ENCODE measurements at places on chromosomes 16 and 17.

DNA sequence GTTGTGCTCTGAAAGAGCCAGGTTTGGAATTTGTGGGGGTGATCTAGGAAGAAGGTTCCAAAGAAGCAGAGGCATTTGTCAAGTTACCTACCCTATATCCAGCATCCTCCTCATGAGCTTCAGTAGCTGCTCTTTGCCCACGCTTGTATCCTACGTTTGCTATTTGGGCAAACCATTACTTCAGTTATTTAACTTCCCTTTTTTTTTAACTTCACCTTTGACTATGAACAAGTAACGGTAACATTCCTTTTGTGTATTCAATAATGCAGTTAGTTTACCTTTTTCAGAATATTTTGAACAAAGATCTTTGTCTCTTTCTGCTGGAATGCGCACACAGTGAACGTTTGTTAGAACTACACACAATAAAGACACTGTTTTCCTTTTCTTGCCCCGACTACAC lies 41.5 kb downstream of the CYB5B start:
- no peak for DNase-seq

GRCh38 chr17:1304962-1305563 lies 25.6 kb downstream of the TRARG1 start:
- DNase-seq, result no peak

- no peak for DNase-seq
Observed at GRCh38 chr17:1566505-1567199, 4.1 kb upstream of the PITPNA start.

DNA sequence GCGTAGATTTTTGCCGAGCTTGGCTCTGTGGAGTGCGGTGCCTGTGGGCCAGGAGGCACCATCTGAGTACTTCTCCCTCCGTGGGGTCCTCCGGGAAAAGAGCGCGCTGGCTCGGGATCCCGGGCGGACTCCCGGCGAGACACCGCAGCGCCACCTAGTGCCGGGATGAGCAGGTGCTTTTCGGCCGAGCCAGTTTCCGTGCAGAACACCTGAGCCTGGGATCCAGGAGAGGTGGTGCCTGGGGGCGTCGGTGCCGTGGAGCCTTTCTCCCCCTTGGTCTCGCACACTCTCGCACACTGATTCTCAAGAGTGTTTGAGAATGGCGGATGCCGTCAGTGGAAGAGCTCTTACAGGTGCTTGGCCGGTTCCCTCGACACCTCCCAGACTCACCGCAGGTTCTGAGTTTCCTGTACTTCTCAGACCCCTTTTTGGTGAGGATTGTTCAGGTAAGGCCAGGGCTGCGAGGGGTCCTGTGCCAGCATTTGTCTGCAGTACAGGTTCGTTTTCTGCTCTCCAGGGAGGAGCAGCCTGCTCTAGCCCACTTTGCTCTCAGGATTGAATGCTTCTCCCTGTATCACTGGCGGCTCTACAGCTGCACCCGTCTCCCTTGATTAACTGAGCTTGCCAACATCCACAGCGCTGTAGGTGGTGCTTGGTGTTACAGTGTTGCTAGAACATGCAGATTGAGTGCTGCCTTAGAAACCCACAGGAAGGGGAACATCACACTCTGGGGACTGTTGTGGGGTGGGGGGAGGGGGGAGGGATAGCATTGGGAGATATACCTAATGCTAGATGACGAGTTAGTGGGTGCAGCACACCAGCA lies 23.3 kb downstream of the TBCD start:
- DNase-seq, result peak; percentile 31

GRCh38 chr16:12201866-12202265 lies 225.3 kb downstream of the SNX29 start:
- no peak for DNase-seq

GRCh38 chr17:48478224-48479013 lies 48.4 kb upstream of the SKAP1 start:
- DNase-seq, result peak; percentile 39

- no peak for DNase-seq
Observed at GRCh38 chr17:60229188-60229802, 79.5 kb downstream of the CA4 start.

DNA sequence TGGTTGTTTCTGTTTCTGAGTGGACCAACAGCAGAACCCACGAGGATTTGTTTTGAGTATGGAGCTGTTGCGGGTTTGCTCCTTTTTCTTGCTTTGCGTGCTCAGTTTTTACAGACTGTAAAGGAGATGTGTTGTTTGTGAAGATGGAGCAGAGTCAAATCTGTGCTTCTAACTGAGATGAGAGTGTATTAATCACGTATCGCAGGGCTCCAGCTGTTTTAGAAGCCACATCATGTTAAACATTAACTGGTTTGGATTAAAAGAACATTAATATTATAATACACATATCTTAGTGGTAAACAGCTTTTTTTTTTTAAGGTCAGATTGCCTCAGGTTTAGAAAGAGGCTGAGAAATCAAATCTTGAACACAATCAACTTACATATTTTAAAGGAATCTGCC lies 69.4 kb downstream of the YPEL2 start:
- no peak for DNase-seq

- DNase-seq, result no peak
Observed at GRCh38 chr16:60225541-60225940, 1491.4 kb upstream of the GOT2 start.

DNA sequence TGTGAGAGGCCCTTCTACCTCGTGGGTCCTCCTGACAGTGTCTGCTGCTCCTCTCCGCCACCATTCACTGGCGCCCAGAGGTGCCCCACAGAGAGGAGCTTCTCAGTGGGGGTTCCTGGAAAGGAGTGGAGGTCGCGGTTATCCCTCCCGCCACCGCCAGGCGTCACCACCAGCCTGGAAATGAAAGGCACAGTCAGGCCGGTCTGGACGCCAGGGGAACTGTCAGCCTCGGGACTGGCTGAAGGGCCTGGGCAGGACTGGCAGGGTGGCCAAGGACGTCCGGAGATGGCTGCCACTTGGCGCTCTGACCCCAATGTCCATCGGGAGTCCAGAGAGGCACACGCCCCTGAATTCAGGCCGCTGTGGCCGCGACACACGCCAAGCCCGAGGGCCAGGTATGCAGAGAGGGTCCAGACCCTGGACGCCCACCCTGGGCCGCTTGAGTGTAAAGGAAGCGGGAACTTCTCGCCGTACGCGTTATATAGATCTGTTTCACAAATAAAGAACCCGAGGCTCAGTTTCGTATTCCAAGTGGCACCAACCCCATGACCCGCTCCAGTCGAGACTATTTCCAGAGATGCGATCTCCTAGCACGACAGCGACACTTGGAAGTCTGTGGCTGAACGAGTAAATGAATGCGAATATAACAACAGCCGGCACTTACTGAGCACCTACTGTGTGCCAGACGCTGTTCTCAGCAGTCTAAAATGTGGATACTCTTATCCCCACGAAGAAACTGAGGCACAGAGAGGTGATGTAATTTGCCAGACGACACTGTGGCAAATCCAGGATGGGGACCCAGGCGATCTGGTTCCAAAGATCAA lies 7.6 kb upstream of the NXPH3 start:
- DNase-seq, result peak; percentile 84

DNA sequence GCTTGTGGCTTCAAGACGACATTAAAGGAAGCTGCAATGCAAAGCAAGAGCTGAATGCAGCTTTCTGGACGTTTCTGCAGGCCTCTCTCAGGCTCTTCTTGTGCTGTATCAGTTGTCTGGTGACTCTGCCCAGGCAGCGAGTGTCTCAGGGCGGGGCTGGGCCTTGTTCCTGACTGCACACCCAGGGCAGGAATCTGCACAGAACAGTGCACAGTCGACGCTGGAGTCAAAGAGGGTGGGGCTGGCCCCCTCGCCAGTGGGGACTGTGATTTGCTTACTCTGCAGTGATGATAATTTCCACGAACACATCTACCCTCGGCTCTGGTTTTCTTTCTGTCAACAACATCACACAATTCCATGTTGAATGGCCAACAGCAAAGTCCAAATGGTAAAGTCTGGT lies 60.7 kb downstream of the IRF8 start:
- DNase-seq, result no peak

DNA sequence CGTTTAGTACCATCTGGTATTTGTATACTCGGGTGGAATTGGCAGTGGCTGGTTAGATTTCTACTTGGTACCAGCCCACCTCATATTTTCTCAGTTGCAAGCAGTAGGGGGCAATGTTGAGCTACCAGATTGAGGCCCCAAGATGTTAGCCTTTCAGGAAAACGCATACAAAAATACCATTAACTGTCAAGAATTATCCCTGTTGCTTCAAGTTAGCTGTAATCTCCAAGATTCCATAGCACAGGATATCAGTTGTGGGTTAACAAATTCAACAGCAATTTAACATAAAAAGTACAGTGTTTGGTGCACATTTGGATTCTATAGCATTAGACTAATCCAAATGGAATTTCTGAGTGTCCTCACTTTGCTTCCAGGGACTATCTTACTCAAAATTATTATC lies 188.2 kb downstream of the FTO start:
- DNase-seq, result peak; percentile 37

GRCh38 chr17:40362696-40363110 lies 1.8 kb downstream of the GJD3 start:
- peak; percentile 67 for DNase-seq

GRCh38 chr16:74585846-74586443 lies 21.0 kb downstream of the GLG1 start:
- DNase-seq, result no peak

DNA sequence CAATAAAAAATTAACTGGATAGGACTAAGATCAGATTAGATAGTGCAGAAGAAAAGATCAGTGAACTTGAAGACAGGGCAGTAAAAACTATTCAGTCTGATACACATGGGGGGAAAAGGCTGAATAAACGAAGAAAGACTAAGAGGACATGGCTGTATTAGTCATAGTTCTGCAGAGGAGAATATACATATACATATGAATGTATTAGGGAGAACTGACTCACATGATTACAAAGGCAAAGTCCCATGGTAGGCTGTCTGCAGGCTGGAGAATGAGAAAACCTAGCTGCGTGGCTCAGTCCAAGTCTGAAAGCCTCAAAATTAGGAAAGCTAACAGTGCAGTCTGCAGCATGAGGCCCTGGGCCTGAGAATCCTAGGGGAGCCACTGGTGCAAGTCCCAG lies 98.2 kb upstream of the GNAO1 start:
- DNase-seq, result no peak

- no peak for DNase-seq
Observed at GRCh38 chr16:3998793-3999478, 117.3 kb downstream of the ADCY9 start.

GRCh38 chr17:12851901-12852435 lies 62.7 kb downstream of the ARHGAP44 start:
- DNase-seq, result no peak

- DNase-seq, result no peak
Observed at GRCh38 chr16:29320274-29320999, 86.1 kb downstream of the NPIPB11 start.

DNA sequence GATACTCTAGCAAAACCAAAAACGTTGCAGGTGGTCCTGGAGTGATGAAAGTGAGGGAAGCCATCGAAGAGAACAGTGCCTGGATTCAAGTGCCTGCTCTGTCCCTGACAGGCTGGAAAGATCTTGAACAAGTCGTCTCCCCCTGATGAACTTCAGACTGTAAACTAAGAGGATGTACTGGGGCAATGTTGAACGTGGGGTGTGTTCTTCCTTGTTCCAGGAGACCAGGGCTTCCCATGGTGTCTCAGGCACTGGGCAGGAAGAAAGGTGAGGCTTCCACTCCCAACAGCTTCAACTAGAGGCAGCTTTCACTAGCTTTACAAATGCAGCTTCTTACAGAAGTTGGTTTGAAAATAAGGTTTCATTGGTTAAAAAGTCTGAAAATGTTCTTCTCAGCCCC lies 21.4 kb upstream of the NF1 start:
- no peak for DNase-seq

DNA sequence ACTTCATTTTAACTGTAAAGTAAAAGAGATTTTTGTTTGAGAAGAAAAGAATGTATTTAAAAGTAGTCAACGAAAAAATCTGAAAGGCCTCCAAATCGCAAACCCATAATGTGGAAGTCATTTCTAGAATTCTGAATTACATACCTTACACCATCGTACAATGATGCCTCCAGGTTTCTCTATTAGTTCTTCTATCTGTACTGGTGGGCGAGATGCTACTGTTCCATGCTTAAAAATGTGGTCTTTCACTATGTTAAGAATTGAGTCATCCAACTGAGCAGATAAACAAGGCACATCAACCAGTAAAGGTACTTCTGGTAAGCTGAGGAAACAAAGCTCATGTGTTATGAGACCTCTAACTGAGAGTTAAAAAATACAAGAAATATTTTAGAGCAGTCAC lies 28.5 kb downstream of the CRLF3 start:
- no peak for DNase-seq

- DNase-seq, result no peak
Observed at GRCh38 chr17:181245-182049, at the start of gene DOC2B. Gene DOC2B, minus strand, starts transcription at chr17:181650. Its CDS starts 171 bp downstream, at chr17:181479.

DNA sequence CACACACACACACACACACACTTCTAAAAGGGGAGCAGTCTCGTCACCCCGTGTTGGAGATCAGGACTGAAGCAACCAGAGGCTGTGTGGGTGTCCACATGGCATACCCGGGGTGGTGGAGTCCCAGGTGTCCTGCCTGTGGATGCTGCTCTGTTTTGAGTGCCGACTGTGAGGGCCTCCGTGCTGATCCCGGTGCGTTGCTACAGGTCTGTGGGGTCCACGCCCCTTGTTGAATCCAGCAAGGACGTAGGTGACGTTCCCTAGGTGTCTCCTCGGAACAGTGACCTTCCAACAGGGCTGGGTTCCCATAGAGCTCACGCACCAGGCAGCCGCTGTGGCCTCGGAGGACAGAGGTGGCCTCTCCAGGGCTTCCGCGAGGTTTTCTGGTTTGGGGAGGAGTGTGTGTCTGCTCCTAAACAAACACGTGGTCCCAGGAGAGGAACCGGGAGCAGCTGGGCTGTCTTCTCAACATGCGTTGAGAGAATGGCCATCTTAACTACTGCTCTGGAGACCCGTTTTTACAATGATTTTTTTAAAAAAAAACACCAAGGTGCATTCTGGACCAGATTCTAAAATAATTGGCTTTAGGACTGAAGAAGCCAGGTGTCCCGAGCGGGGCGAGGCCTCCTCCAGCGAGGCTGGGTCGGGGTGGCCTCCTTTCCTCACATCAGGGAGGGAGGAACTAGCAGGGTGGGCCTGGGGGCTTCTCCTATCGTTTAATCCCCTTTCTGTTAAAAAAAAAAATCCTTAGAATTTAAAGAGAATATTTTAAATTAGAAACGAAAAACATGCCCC lies 100.6 kb upstream of the ZNF750 start:
- no peak for DNase-seq

- DNase-seq, result no peak
Observed at GRCh38 chr16:84459533-84459894, 44.9 kb downstream of the MEAK7 start.

GRCh38 chr17:33500151-33500550 lies 207.1 kb upstream of the ASIC2 start:
- no peak for DNase-seq

Measured in activated gamma-delta T cell treated with Interleukin-2 at 50 U/mL for 16 hours (primary cell).